ENCODE measurements at places on chromosomes 16 and 17.

- no peak for DNase-seq
These were observed 259.6 kb downstream of the ZFHX3 start for GRCh38 chr16:72788269-72788809.

GRCh38 chr16:89013111-89013510 is 36.1 kb upstream of the CBFA2T3 start:
- no peak for DNase-seq

DNA sequence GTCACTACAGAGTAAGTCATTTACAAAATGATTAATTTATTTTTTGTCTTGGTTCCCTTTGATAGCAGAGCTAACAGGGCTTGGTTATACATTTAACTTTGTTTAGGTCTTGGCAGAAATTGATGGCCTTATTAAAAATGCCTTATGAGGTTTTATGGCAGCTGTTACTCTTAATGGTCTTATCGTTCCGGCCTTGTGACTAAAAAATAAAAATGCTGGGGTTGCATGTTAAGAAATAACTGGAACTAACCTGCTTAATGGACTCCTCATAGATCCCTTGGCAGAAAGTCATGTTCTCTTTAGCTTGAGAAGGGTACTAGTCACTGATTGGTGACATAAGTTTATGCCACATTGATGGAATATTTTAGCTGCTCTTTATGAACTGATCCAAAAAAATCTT is 18.3 kb downstream of the COX11 start:
- no peak for DNase-seq

DNA sequence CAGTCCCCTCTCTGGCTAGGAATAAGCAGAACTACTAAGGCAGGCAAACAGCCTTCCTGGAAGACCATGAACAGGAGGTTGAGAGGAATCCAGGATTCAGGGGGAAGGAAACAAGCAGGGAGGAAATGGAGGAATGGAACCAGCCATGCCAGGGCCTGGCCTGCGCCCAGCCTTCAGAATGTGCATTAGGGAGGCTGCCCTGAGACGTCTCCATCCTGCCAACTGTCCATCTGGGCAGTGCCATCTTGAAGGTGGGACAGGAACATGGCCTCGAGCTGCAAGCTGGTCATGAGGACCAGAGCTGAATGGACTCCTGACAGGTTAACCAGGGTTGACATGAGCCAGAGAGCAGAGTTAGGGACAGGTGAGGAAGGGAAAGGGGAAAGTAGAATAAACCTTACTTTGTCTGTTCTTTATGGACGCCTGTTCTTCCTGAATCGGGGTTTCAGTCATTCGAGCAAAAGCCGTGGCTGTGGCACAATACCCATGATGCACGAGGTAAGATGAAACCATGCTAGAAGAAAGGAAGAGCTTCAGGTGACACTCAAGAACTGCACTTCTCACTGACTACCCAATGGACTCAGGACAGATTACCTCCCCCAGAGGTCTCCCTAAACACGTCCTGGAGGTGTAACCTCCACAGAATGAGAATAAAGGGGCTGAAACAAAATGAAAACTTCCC is 12.1 kb upstream of the GFOD2 start:
- DNase-seq, result no peak

DNA sequence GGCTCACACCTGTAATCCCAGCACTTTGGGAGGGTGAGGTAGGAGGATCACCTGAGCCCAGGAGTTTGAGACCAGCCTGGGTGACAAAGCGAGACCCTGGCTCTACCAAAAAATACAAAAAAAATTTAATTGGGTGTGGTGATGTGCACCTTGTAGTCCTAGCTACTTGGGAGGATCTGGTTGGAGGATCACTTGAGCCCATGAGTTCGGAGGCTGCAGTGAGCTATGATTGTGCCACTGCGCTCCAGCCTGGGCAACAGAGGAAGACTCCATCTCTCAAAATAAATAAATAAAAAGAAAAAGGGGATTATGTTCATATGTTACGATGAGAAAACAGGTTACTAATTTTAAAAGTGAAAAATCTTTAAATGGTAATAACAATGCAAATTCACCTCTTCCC is 996 bp downstream of the MLKL start:
- no peak for DNase-seq

- DNase-seq, result no peak
These were observed 30.1 kb downstream of the C17orf100 start for GRCh38 chr17:6681671-6682070.

- no peak for DNase-seq
These were observed 32.3 kb downstream of the ZNF750 start for GRCh38 chr17:82807562-82807961.

DNA sequence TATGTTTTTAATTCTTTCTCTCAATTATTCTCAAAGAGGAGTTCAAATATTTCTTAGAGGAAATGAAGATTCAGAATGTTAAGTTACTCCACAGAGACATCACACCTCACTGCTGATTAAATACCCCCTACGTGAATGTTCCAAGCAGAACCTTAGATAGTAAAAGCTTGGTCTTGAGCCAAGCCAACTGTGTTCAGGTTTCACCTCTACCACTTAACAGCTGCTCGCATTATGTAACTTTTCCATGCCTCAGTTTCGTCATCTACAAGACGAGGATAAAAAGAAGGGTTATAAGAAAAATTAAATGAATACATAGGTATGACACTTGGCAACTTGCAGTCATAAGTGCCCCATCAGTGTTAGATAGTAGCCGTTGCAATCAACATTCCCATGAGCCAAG is 356.2 kb downstream of the RBFOX1 start:
- DNase-seq, result no peak

DNA sequence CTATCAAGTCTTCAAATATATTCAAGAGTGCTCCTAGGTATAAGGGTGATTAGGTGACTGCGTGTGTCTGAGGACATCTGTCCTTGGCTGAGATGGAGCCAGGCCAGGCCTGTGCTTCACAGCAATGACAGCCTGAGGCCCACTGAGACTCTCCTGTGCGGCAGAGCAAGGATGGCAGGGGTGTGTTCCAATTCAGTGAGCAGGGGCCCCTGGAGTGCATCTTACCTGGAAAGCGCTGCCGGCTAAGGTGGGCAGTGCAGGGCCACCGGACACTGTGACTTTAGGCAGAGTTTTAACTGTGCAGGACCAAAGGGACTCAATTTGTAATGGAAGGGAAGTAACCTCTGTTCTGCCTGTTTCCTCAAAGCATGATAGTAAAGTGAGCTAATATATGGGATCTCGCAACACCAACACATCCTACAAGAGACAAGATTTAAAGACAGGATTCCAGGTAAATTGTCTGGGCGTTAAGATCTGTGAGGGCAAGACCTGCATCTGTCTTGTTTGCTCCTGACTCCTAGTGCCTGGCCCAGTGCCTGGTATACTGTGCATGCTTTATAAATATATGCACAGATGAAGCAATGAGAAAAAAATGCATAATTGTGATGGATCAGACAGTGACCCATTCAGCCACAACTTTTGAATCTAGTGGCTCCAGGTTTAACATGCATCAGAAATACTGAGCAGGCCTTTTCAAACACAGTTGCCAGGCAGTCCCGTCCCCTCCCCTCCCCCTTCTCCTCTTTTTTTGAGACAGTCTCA is 86.7 kb downstream of the MRC2 start:
- no peak for DNase-seq

DNA sequence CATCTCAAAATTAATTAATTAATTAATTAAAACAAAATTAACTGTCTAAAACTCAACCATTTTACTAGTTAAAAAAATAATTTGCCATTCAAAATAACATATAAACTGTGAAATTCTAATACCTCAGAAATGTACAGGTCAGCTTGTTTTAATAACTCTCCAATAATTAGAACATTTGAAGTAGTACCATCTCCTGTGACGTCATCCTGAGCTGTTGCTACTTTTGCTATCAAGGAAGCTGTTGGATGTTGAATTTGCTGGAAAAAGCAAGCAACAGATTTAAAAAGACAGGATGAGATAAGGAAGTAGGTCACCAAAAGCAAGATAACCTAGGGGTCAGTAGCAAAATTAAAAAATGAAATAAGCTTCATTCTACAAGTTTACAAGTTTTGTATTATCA is 2.8 kb downstream of the CCT6B start:
- DNase-seq, result no peak

DNA sequence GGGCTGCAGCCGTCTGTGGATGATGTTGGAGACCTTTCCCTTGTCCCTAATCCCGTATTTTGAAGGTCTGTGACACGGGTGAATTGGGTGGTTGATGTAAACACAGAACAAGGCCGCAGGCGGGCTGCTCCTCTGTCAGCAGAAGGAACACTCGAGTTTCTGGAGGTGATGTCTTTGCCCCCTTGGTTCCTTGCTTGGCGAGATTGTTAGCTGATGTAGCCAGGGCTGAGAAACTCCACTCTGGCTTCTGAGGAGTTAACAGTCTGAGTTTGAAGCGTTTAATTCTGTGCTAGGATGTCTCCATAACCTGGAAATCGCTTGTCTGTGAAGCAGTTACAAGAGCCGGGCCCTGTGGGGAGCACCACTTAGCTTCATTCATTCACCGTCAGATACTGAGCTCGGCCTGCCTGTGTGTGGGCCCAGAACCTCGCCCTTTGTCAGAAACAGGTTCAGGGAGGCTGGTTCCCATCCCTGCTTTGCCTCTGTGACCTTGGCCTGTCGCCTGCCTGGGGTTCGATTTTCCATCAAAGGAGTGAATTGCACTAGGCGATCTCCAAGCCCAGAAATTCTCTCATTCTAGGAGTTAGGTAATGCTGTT is 1.3 kb downstream of the MAPK8IP3 start:
- peak; percentile 23 for DNase-seq

DNA sequence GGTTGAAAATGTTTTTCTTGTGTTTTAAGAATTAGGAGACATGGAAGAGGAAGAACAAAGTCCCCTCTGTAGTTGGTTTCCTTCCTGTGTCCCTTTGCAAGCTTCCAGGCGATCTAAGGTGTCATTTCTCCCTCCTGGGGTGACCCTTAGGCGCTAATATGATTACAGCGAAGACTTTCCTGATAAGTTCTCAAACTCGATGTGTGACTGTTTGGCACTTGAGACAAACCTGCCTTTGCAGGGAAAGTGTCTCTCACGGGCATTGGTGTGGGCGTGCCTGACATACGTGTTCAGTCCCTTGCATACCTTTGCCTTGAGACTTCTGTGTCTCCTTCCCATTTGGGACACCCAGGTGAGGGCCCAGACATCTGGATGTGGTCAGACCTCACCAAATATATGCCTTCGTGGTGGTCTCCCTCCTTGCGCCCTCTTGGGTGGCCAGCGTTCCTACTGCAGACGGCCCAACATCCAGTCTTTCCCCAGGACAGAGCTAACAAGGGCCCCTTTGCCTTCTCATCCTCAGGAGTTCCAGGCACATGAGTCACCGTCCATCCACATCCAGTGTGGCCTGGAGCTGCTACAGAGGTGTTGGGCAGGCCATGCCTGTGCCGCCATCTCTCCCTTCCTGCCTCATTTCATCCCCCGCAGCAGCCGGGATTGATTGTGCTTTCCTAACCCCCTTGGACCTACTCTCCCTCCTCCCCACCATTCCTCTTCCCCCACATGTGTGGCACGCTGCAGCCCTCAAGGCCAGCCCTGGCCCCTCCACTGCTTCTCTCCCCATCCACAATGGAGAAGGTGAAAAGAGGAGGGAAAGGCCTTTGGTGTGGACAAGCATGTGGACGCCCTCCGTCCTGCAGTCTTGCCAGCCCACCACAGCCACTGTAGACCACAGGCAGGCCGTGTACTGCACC is 3.1 kb upstream of the JPT2 start:
- peak; percentile 79 for DNase-seq

GRCh38 chr17:32275060-32276042 is 9.7 kb downstream of the RHBDL3 start:
- DNase-seq, result peak; percentile 93

DNA sequence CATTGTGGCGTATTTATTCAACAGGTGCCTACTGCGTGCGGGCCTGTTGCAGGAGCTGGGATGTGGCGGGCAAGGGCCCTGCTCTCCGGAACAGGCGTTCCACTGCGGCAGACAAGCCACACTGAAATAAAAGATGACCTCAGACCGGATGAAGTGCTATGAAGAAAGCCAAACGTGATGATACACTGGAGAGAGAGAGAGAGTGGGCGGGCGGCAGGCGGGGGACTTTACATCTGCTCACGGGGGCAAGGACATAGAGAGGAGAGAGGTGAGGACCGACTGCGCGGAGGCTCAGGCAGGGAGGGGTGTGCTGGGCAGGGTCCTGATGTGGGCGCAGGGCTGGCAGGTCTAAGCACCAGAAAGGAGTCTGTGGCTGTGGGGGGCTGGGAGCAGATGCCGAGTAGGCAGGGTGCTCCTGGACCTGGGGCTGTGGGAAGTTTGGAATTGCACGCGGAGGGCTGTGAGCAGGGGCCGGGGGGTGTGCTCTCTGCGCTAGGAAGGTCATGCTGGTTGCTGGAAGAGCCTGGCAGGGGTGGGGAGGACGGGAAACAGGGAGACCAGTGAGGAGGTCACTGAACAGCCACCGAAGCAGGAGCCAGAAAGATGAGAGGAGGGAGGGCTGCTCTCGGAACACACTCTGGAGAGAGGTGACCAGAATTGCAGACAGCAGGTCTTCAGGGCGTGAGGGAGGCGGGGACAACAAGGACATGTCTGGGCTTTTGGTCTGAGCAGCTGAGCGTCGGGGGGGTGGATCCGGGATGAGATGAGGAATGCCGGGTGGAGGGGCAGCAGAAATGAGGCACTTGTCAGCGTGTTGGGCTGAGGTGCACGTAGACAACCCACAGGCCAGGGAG is 9.9 kb downstream of the MXRA7 start:
- peak; percentile 72 for DNase-seq

GRCh38 chr16:56258508-56259424 is 67.5 kb downstream of the GNAO1 start:
- no peak for DNase-seq

- DNase-seq, result no peak
These were observed 7.3 kb upstream of the SMIM36 start for GRCh38 chr17:55518510-55518909.

- DNase-seq, result no peak
These were observed 7.6 kb downstream of the EXOC7 start for GRCh38 chr17:76095943-76096342.

DNA sequence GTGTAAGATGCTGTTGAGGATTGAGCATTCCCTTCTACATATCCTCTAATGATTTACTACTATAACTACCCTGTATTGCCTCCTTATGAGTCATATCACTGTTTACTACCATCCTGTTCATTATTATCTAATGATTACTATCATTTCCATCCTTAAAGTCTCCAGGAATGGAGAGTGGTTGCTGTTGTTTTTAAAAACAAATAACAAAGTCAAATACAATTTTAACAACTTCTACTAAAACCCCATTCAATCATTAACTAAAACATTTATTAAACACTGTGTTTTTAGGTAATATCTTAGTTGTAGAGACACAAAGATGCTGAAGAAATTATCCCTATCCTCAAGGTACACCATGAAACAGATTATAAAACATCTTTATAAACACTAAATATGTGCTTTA is 126.9 kb downstream of the BRIP1 start:
- no peak for DNase-seq

DNA sequence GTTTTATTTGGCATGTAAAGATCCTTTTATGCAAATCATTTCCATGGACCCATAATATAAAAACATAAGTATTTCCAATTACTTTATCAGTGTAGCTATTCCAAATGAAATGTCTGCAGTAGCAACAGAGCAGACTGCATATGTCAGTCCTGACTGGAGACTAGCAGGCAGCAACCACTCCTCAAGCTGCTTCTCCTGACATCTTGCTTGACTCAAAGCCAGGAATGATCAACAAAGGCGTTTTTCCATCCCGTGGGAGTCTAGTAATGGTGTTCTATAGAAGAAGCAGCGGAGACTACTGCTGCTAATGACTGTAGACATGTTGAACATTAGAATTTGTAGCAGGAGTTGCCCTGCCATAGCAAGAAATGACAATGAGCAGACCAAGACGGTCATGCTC is 73.2 kb upstream of the AKTIP start:
- no peak for DNase-seq
